ENCODE measurements at places on chromosomes 13 and 19. TPM values are rescaled to one million over a fixed set of nuclear protein-coding genes. Genes with fewer than 3 reads are reported as not detected.

- DNase-seq = no peak
Measured at GRCh38 chr19:44573183-44573582, 40.2 kb upstream of the IGSF23 start.

- no peak for DNase-seq
Measured at GRCh38 chr13:78420814-78421213, 182.5 kb downstream of the POU4F1 start.

- DNase-seq = no peak
Measured at GRCh38 chr19:3880471-3881271, at the start of gene ATCAY. Gene ATCAY (plus strand): TSS chr19:3880685. CDS start chr19:3885768, 5,083 bp downstream.

- DNase-seq = peak; percentile 52
Measured at GRCh38 chr19:6744381-6745301, 5.2 kb downstream of the TRIP10 start.

DNA sequence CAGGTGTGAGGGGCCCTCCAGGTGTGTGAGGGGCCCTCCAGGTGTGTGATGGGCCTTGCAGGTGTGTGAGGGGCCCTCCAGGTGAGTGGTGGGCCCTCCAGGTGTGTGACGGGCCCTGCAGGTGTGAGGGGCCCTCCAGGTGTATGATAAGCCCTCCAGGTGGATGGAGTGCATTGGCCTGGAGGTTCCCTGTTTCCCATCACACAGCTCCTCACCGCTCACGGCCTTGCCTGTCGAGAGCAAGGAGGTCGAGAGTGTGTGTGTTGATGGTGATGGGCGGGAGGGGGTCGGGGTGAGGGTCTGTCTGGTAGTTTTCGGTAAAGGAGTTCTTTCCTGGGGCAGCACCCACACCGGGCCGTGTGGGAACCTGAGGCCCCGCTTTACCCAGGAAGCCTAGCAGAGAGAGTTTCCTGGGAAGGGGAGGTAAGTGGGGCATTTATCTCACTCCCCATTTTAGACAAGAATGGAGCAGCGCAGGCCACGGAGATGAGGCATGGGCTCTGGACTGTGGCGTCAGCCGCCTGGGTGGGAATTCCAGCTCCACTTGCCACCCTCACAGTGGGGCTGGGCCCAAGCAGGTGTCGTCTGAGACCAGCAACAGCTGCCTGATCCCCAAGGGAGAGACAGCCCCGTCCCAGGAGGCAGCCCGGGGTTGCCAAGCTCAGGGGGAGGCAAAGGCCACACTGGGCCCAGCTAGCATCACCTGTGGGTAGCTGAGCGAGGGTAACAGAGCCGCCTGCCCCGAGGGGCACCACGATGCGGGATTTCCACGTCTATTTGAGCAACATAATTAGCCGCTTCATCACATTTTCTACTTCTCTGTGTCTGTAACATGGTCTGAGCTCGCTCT is 10.9 kb upstream of the GAS6 start:
- DNase-seq = no peak

- no peak for DNase-seq
Measured at GRCh38 chr19:494171-495080, 1.9 kb upstream of the MADCAM1 start.

DNA sequence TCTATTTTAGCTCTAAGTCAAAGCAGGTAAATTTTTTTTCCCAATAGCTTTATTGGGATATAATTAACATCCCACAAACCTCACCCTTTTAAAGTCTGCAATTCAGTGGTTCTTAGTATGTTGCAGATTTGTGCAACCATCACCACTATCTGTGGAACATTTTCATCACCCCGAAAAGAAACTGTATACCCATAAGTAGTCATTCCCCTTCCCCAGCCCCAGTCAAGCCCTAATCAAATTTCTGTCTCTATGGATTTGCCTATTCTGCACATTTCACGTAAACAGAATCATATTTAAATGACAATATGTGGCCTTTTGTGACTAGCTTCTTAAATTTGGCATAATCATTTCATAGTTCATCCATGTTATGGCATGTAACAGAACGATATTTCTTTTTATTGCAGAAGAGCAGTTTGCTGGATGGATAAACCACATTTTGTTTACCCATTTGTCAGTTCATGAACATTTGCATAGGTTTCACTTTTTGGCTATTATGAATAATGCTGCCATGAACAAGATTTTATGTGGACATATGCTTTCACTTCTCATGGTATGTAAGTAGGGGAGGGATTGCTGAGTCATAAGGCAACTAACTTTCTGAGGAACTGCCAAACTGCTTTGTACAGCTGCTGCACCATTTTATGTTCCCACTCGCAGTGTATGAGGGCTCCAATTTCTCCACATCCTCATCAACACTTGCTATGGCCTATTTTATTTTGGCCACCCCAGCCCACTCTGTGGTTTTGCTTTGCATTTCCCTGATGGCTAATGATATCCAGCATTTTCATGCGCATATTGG is 10.9 kb downstream of the SLC46A3 start:
- DNase-seq = peak; percentile 65

DNA sequence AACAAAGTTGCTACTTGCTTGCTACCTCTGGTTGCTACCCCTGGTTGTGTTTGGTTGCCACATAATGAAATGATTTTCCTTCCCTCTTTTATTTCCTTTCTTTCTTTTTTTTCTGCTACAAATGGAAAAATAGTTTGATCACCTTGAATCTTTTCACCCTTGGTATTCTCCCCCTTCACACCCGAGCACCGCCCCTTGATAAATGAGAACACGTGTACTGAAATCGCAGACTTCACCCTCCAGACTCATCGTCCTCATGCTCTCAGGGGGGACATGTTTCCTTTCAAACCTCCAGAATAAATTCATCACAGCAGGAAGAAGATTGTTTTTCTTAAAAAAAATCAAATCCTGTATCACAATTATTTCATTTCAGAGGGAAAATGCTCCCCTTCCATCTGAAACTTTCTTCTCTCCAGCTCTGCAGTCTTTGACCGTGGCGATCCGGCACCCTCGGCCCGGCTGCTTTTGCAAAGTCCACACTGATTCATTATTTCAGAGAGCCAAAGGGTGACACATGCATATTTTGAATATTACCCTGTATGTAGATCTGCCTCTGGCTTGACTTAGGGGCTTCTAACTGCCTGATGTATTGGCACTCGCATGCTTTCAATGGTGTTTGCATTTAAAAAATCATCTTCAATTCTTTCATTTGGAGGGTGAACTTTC is 222.6 kb upstream of the MAB21L1 start:
- DNase-seq = no peak

- no peak for DNase-seq
Measured at GRCh38 chr13:95098916-95099315, 202.3 kb downstream of the ABCC4 start.

DNA sequence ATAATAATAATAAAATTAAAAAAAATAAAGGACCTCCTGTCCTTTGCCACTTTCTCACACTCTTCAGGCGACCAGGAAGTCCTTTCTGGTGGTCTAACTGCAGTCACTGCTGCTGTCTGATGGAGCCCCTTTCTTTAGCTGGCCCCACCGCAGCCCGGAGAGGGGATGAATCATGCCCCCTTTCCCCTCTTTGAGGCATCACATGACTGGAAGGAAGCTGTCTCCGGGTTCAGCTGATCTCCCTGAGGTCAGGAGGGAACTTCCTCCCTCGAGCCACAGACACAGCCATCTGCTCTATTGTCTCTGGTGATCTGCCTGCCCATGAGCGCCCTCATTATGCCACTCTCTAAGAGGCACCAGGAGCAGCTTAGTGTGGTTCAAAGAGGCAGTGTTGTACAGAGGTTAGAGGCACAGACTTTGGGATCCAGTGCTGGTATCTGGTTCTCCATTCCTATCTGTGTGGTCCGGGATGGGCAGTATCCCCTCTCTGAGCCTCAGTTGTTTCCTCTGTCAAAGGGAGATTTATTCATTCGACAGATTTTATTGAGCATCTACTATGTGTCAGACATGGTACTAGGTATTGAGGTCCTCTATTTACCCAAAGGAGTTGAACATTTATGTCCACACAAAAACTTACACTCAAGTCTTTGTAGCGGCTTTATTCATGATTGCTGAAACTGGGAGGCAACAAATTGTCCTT is 30.0 kb downstream of the VAV1 start:
- DNase-seq = no peak

The LILRA2 gene
- polyA plus RNA-seq = not detected

The ZNF575 gene
- 0.16 TPM for polyA plus RNA-seq

The TEX30 gene
- 13.0 TPM for polyA plus RNA-seq

The ARHGEF7 gene
- 40.3 TPM for polyA plus RNA-seq

The INSL3 gene
- polyA plus RNA-seq = not detected

Data from AG04450 (cell line).